ENCODE measurements at places on chromosomes 12 and 14. TPM values are rescaled to one million over a fixed set of nuclear protein-coding genes. Genes with fewer than 3 reads are reported as not detected.

GRCh38 chr12:12286441-12286840 is 19.6 kb upstream of the LRP6 start:
- no peak for DNase-seq

DNA sequence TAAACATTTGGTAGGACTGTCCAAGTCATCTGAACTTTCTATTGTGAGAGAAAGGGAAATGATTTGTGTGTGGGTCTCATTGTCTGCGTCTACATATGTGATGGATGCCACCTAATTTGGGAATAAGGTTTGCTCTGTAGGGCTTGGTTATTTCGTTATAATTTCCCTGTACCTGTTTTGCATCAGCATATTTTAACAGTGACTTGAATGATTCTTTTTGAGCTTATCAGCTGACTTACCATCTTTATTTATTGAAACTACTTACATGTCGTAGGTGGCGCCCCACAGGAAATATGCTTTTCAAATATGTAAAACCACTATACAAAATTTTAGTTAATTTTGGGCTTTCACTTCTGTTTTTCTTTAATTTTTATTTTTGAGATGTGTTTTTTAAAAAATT is 56.5 kb upstream of the BCAT1 start:
- DNase-seq, result no peak

The ZBTB42 gene
- total RNA-seq, result 6.4 TPM

GRCh38 chr14:89652352-89652751 is 235.3 kb upstream of the FOXN3 start:
- no peak for DNase-seq

Data from esophagus muscularis mucosa (tissue), 4 donors.